ENCODE measurements at places on chromosomes 12 and 14.

GRCh38 chr12:32139064-32139421, 32.4 kb downstream of the BICD1 start:
- peak; percentile 82 for DNase-seq

GRCh38 chr12:58346032-58346632, 404.8 kb downstream of the ATP23 start:
- DNase-seq = peak; percentile 6

- DNase-seq = no peak
Measured at GRCh38 chr12:130216031-130216430, 53.8 kb downstream of the FZD10 start.

- DNase-seq = no peak
Measured at GRCh38 chr14:25237845-25238244, 187.9 kb upstream of the STXBP6 start.

DNA sequence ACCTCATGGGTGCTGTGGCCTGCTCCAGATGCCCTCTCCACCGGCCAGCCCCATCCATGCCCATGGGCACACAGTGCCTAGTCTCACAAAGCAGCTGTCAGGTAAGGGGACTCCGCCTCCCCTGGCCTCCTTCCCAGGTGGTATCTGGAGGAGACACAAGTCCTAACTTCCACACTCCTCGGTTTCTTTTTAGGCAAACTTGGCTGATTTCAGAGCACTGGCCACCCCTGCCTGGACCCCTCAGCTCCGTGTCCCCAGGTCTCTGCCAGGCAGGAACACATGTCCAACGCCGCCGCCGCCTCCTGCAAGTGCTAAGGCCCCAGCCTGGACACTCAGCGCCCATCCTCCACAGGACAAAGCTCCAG, 324.1 kb upstream of the DIO3 start:
- no peak for DNase-seq

DNA sequence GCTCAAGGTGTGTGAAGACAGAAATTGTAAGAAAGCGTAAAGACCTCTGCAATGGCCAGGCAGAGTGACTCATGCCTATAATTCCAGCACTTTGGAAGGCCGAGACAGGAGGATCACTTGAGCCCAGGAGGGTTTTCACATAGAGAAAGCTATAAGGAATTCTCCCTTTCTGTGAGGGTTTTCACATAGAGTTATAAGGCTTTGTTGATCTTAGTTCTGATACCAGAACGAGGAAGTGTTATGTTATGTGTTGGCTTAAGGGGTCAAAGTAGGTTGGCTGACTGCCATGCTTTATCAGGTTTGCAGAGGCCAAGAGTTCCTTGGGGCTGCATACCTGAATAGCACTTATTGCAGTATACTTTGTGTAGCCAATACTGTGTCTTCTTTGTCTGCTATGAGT, 139.1 kb downstream of the ERC1 start:
- DNase-seq = no peak

DNA sequence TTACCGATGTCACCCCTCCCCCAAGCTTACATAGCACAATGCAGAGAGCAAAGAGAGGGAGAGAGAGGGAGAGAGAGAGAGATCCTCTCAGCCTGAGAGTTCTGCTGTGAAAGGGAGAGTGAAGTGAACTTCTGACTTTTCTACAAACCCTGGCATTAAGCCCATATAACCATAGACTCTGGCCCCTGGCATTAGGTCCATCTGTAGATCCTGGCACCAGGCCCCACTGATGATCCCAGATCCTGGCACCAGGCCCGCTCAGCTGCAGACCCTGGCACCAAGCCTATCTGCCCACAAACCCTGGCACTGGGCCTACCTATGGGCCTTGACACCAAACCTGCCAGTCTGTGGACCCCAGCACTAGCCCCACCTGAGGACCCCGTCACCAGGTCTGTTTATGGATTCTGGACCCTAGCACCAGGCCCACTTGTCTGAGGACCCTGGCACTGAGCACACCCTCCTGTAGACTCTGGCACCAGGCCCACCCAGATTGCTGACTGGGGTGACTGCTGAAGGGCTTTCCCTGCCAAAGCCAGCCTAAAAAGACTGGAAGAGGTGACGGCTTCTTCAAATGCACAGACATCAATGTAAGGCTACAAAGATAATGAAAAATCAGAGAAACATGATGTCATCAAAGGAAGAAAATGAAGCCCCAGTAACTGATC, 14.5 kb upstream of the KRT83 start:
- no peak for DNase-seq

GRCh38 chr12:64042911-64043310, 179.2 kb downstream of the KICS2 start:
- no peak for DNase-seq

- DNase-seq = no peak
Measured at GRCh38 chr14:93318927-93319326, 13.9 kb downstream of the BTBD7 start.

GRCh38 chr14:63777024-63777423, 49.2 kb upstream of the SGPP1 start:
- no peak for DNase-seq

DNA sequence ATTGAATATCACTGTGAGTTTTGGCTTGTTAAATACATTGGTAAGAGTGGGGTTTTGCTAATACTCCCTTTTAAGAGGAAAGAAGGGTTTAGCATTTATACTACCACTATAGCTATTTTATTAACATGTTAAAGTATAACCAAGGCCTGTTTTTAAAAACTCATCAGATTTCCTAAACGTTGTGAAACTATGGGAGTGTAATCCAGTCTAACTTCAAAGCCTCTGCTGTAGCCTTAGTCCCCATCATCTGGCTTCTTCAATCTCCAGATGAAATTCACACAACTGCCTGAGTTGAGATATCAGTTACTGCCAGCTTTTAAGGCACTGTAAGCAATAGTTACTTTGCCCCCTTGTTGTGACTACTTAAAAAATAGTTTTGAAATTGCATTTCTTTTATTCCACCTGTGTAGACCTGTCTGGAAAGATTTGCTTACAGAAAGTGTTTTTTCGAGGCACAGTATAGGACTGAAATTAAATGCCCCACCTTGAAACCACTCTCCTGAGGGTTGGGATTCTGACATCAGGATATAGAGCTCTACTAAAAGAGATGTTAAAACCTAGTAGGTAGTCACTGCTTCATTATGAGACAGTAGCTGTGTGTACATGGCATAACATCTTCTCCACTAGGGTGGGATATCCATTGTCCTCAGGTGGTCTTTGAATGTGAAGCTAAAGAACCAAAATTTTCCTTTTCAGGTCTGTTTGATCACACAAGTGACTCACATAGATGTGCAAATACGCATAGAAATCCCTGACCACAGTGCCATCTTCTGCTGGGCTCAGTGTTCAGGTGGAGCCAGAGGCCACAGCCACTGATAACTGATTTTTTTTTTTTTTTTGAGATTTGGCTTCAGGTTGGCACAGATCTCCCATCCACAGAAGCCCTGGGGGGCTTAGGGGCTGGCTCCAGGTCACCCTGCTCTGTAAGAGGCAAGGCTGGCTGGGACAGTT, 125.5 kb downstream of the DAAM1 start:
- DNase-seq = no peak

- DNase-seq = no peak
Measured at GRCh38 chr14:78863143-78863542, 693.0 kb downstream of the NRXN3 start.

- DNase-seq = no peak
Measured at GRCh38 chr14:75044322-75044721, 6.9 kb downstream of the MLH3 start.

GRCh38 chr12:116525418-116526001, 33.7 kb upstream of the MAP1LC3B2 start:
- DNase-seq = no peak

DNA sequence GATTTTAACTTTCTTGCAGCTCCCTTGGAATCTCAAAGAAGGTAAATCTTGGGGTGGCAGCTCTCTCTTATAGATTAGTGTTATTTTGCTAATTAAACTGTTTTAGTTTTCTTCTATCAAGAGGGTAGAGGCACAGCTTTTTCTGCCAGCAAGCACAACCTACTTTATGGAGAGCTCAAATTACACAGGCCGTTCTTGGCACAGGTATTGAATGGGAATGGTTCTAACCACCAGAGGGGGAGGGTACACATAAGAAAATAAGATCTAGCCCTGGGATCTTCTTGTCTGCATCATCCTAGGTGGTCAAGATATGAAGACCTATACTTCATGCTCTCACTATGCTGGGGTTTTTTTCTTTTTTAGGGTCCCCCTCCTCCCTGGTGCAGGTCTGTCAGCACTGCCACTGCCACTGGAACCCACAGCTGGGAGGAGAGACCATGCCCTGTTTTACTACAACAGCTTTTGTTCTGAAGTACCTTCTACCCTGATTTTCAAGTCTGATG, 48.6 kb upstream of the STAC3 start:
- no peak for DNase-seq

DNA sequence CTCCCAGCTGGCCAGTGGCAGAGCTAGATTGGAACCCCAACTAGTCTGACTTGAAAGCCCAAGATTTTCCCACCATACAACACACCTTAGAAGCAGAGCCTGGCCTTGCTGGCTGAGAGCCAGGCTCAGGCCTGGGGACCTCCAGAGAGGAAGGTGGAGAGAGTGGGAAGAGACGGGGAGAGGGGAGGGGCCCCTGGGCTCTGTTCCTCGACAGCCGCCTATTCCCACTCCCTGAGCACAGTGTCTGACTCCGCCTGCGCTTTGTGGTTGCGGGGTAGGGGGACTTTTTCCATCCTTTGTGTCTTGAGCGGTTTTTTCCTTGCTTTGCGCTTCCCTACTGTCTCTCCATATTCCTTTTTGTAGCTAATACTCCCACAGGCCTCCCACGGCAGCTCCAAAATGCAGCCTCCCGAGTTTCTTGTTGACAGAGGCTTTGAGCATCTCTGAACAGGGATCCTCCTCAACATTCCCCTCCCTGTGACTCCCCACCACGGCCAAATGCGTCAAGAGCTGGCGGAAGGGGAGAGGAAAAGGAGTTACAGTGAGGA, 4.0 kb upstream of the KCNH3 start:
- no peak for DNase-seq

GRCh38 chr12:126343321-126343720, 1278.1 kb downstream of the AACS start:
- no peak for DNase-seq

- DNase-seq = peak; percentile 17
Measured at GRCh38 chr12:13981990-13982389, 588 bp upstream of the GRIN2B start.

- DNase-seq = no peak
Measured at GRCh38 chr12:125530876-125531275, 465.6 kb downstream of the AACS start.

DNA sequence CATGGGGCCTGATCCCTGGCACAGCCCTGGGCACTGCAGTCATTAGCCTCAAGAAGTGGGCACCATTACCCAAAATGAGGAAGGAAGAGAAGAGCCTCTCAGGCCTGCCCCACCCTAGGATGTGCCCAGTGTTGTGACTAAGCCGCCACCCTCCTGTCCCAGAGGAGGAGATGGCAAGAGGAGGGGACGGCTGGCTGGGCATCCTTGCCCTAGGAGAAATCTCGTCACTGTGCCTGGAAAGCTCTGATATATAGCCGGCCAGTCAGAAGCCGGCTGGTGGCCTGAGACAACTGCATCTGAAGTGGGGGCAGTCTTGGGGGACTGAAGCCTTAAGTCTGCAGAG, 115.2 kb downstream of the LGMN start:
- no peak for DNase-seq

GRCh38 chr12:14394317-14395073, 29.0 kb downstream of the ATF7IP start:
- peak; percentile 44 for DNase-seq

- peak; percentile 36 for DNase-seq
Measured at GRCh38 chr12:47838286-47838931, 18.7 kb upstream of the HDAC7 start.

DNA sequence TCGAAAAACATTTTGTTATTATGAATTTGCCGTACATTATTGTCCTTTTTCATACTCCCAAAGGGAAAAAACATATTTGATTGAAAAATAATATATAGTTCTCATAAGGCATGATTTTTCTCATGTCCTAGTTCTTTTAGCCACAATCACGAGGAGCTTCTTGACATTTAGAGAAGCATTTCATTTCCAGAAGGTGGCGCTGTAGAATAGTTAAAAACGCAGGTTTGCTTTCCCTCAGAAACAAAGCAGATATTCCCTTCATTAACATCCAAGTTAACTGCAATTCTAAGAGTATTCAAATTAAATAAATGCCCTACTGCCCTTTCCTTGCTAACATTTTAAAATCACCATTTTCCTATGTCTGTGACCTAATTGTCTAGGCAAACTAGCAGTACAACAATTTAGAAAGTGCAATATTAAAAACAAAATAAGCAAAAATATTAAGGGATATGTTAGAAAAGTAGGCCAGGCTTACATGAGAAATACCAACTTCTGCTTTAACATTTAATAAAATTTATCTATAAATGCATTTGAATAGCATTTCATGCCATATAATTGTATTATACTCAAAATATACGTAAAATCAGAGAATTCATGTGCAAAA, 10.9 kb upstream of the PIK3C2G start:
- DNase-seq = no peak

DNA sequence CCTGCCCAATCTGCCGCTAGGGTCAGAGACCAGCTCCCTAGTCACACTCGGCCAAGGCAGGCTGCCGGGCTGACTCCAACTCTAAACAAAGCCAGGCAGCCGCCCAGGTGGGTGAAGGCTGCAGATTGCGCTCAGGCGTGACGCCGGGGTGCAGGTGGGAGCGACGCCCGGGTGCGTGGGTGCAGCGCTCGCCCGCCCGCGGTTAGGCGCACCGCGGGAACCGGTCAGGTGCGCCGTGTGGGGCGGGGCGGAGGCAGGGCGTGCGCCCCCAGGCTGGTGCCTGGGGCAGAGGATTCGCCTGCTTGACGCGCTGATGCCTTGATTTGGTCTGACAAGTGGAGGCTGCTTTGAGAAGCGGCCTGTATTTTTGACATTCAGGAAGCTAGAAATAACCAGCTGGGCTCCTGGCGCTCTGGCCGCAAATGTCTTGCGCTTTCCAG, 126.7 kb upstream of the HIF1A start:
- DNase-seq = peak; percentile 95

DNA sequence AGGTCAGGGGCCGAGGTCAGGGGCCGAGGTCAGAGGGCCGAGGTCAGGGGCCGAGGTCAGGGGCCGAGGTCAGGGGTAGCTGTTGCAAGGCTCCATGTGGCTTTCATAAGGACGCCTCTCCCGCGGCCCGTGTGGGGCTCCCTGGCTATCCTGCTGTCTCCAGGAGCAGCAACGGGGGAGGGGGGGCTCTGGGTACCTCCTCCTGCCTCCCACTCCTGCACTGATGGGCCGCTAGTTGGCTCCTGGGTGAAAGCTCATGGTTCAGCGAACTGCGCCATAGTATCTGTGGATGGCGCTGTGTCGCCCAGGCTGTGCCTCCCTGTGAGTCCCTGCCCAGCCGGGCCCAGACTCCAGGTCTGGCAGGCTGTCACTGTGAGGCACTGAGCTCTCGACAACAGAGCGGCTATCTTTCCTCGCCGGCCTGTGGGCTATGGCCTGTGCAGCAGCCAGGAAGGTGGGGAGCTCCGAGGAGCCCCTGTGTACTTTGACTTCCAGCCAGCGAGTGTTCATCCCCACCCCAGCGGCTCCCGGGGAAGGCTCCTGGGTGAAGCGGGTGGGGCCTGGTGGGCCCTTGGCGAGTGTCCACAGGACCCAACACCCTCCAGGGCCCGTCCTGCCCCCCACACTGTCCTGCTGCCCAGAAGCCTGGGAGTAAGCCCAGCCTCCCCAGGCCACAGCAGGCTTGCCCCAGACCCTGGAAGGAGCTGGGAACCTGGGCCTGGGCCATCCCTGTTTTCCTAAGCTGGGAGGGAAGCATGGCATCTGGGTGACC, 8.1 kb downstream of the RFLNA start:
- no peak for DNase-seq

- no peak for DNase-seq
Measured at GRCh38 chr12:121837680-121838079, 21.0 kb downstream of the HPD start.

Measured in naive B cell (primary cell).